Stimulated activated CD4-positive, alpha-beta T cell treated with anti-CD3 and anti-CD28 coated beads, Interleukin-1b, Interleukin-23, amount 100 ng/mL, for 1 hour (primary cell): ENCODE measurements at places on chromosomes 13 and 19.

DNA sequence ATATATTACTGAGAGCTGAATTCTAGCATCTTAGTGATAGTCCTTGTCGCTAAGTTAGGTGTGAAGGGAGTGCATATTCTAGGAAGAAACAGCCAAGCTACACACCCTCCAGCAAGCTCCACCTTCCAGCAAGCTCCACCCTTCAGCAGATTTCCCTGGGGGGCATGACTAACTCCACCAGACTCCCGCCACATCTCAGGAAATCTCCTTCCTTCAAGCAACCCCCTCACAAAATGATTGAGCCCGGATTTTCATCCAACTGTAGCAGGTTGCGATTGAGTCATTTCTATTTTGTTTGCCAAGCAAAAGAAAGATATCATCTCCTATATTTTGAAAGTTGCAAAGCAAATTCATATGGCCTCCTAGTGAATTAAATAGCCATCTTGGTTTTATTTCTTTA is 162.1 kb upstream of the TMTC4 start:
- DNase-seq: no peak

DNA sequence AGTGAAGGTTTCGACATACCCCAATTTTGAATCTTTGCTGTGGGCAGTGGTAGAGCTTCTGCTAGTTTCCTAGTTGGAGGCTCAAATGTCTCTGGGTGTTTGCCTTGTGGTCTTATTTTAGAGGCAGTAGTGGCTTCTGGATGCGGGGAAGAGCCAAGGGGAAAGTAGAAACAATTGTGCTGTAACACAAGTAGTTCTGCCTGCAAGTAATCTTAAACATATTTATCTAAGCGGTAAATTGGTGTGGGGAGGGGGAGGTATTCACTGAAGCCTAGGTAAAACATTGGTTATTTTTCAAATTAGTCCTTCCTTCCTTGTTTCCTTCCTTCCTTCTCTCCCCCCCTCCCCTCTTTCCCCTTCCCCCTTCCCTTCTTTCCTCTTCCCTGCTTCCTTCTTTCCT is at the start of gene PCDH20:
TSS of gene PCDH20 (minus strand) at position 101 of the 400 bp plus-strand sequence. CDS start 691 bp downstream, outside the sequence.
- no peak for DNase-seq

- DNase-seq: no peak
Observed at GRCh38 chr19:45645068-45645630, 6.0 kb upstream of the EML2 start.

GRCh38 chr19:34979819-34980640 is 16.0 kb upstream of the ZNF792 start:
- DNase-seq: no peak

- DNase-seq: no peak
Observed at GRCh38 chr19:45693106-45693788, 781 bp downstream of the QPCTL start.

GRCh38 chr19:1450735-1451731 is 1.1 kb downstream of the APC2 start:
- no peak for DNase-seq
